ENCODE measurements at places on chromosomes 3 and 15. TPM values are rescaled to one million over a fixed set of nuclear protein-coding genes. Genes with fewer than 3 reads are reported as not detected.

HRG gene
- polyA plus RNA-seq: not detected

EPHA3 gene
- polyA plus RNA-seq: 0.09 TPM

- no peak overlapping the region for H3K4me3 ChIP-seq
- no peak for DNase-seq
- H3K27ac ChIP-seq: no peak overlapping the region
- H3K27me3 ChIP-seq: no peaks in the 10 kb centered on the region
Measured at GRCh38 chr3:122314228-122314876, 10.7 kb upstream of the CSTA start.

DNA sequence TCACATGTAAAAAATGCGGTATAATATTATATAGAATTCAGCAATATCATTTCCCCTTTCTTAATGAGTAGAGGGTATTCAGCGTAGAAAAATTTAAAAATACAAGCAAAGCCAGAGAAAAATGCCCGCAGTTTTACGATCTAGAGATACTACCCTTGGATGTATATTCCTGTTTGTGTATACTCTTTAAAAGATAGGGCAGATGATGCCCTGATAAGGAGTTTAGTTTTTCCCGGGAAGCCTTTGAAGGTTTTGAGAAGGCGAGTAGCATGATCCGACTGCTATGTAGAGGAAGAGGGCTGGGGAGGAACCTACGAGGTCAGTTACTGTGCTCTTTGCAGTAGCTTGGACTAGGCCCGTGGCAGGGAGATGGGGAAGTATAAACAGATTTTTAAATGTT lies 1.2 kb downstream of the YEATS2 start:
- no peak overlapping the region for H3K27ac ChIP-seq
- peaks cover 6% of the 10 kb centered on the region for H3K36me3 ChIP-seq
- H3K27me3 ChIP-seq: no peaks in the 10 kb centered on the region
- H3K4me3 ChIP-seq: peak overlapping the region; percentile 96
- DNase-seq: no peak
- peaks cover 15% of the 10 kb centered on the region for H3K4me1 ChIP-seq

GRCh38 chr3:62289922-62290321 lies 83.4 kb downstream of the FEZF2 start:
- peaks cover 12% of the 10 kb centered on the region for H3K36me3 ChIP-seq
- H3K4me1 ChIP-seq: no peaks in the 10 kb centered on the region
- no peak overlapping the region for H3K4me3 ChIP-seq
- no peak for DNase-seq
- H3K27ac ChIP-seq: no peak overlapping the region

DNA sequence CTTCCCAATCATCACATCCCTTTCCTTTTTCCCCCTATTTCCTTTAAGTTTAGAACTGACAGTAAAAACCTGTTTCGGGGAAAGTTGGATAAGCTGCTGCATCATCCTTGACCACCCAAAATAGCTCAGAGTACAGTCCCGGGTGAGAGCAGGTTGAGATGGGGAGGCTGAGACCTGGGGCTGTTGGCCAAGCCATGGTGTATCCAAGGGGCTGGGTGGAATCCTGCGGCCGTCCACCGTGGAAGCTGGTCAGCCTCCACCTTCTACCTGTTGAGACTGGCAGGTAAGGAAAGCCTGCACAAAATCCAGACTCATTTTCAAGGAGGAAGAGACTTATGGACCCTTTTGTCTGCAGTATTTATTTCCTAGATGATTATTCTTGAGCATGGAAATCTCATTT lies 128.2 kb upstream of the PLXNA1 start:
- no peak overlapping the region for H3K27ac ChIP-seq
- H3K4me3 ChIP-seq: no peak overlapping the region
- peaks cover 44% of the 10 kb centered on the region for H3K4me1 ChIP-seq
- H3K36me3 ChIP-seq: no peaks in the 10 kb centered on the region

DUOXA2 gene
- polyA plus RNA-seq: 0.05 TPM

BSN gene
- 0.83 TPM for polyA plus RNA-seq

DNA sequence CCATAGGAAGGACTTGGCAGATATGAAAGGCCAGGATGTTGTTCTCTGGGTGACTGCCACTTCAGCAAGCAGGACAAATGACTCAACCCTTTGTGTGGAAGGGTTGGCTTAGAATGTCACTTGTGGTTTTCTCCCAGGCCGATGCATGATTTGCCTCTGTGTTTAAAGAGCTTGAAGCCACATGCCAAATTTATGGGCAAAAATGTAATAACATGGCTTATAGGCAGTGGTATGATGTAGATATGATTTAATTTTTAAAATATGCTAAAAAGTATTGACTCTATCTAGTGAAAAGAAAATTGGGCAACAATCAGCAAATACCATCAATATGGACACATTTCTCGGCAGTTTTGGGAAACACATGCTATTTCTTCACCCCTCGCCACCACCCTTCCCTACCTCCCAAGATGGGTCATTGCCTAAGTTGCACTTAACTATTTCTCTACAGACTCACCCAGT lies 114.6 kb downstream of the CYP19A1 start:
- H3K36me3 ChIP-seq: no peaks in the 10 kb centered on the region
- no peak for DNase-seq
- H3K4me1 ChIP-seq: no peaks in the 10 kb centered on the region
- no peaks in the 10 kb centered on the region for H3K27me3 ChIP-seq
- no peak overlapping the region for H3K27ac ChIP-seq

All from H1 (cell line).